Right lung (tissue), 10 donors: ENCODE measurements at places on chromosomes 5 and 9.
A peak's percentile ranks its signal among the peaks of the same experiment; 100 is the strongest.

GRCh38 chr9:21796768-21797167 lies 5.7 kb upstream of the MTAP start:
- no peak for DNase-seq

- DNase-seq, result no peak
These were observed 254.8 kb upstream of the PPP1R2B start for GRCh38 chr5:156595132-156595787.

DNA sequence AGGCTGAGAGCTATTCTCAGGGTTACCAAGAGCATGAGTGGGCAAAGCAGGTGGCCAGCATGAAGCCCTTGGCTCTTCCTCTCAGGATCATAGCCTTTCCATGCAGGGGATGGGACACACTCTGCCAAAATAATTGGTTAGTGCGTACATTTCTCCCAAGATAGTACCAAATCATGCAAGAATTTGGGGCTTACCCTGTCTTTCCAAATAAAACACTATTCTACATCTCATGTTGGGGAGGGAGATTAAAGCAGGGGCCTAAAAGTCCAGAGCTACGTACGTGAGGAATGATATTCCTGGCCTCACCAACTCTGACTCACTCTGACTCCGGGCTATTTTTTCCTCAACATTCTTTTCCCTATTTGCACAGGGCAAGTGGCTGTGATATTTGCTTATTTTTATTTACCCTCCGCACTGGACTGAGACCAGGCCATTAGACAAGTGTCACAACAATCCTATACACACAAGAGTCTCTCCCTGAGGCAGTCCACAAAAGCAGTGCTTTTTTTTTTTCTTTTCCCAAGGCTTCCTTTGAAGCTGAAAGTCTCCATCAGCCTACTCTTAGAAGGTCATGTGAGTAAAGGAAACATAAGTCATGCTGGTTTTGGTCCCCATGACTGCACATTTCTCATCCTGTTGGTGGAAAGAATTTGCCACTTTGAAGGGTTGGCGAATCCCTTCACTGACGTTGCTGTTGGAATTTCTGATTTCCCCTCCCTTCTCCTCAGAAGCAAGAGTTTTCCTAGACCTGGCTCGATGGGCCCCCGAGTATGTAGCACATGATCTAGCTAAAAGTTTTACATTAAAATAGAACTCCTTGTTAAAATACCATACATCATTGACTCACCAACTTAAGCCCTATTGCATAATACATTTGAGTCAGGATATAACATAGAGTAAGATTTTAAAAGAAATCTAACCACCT lies 40.0 kb downstream of the TMEM252 start:
- DNase-seq, result no peak

DNA sequence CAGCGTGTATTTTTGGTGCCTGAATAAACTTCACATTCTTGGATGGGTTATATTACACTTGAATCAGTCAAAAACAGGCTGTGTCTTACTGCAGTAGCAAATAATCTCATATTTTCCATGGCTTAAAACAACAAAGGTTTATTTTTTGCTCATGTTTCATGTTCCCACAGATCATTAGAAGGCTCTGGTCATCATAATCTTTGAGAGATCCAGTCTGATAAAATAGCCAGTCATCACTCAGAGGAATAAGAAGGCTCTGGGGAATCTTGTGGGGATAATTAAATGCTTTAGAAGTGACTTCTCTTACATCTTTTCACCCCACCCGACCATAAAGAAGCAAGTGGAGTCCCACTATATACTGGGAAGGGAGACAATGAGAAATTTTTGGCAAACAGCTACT lies 417.7 kb downstream of the PSAT1 start:
- DNase-seq, result no peak

GRCh38 chr9:81777482-81777881 lies 88.1 kb upstream of the TLE1 start:
- DNase-seq, result no peak

GRCh38 chr9:92947268-92948037 lies at the start of gene FGD3:
FGD3 (plus strand) TSS chr9:92947523; CDS start chr9:92976257, 28,734 bp downstream.
- no peak for DNase-seq

- no peak for DNase-seq
These were observed 478.1 kb upstream of the NMUR2 start for GRCh38 chr5:152883066-152883775.

DNA sequence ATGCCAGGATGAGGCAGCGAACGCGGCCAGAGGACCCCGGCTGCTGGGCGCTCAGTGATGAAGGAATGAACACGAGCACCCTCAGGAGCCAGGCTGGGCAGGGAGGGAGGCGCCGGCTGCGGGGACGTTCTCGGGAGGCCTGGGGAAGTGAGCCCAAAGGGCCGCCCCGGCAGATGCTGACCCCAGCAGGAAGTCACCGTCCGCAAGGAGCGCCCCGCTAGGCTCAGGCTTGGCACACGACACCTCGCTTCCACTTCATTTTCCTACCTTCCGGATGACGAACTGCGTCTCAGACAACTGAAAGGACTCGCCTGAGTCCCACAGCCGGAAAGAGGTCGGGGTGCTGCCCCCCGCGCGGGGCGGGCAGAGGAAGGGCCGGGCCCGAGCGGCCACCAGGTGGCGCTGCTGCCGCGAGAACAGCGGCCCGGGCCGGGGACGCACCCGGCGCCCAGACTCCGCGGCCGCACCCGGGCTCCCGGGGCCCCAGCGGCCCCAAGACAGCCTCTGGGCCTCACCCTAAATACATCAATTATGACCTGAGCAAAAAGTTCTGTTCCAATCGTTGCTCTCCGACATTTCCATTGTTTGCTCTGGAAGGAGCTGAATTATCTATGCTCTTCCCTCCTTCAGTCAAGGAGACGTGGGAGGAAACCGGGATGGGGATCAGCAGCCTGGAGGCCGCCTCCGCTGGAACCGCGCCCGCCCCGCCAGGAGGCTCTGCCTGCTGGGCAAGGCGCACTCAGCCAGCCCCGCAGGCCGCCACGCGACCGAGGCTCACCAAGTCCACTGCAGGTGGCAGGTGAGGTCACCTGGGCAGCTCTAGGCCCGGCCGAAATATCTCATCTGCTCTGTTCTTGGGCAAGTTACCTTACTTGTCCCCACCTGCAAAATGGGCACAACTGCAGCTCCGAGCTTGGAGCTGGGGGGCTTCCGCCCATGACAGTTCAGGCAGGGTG lies 107.0 kb downstream of the ZNF354C start:
- peak; percentile 53 for DNase-seq

DNA sequence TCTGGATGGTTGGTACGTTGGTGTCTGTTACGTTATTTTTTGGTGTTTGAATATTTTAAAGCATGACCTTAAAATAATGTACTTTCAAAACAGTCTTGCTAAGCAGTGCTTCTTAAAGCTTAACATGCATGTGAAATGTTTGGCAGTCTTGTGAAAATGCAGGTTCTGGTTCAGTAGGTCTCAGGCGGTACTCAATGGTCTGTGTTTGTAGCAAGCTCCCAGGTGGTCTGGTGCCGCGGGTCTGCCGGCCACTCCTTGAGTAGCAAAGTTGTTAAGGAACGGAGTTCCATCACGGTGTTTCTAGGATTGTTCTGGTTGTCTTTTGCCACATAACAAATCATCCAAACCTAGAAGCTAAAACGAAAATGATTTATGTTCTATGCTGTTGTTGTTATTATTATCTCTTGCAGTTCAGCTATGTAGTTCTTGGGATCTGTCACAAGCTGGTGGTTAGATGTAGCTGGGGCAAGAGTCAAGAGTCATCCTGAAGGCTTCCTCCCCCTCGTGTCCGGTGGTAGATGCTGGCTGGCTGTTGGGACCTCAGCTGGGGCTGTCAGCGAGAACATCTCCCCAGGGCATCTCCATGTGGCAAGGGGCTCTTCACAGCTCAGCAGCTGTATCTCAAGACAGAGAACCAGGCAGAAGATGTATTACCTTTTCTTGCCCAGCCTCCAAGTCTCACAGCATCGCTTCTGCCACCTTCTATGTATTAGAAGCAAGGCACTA lies 186.8 kb downstream of the PALM2AKAP2 start:
- no peak for DNase-seq

DNA sequence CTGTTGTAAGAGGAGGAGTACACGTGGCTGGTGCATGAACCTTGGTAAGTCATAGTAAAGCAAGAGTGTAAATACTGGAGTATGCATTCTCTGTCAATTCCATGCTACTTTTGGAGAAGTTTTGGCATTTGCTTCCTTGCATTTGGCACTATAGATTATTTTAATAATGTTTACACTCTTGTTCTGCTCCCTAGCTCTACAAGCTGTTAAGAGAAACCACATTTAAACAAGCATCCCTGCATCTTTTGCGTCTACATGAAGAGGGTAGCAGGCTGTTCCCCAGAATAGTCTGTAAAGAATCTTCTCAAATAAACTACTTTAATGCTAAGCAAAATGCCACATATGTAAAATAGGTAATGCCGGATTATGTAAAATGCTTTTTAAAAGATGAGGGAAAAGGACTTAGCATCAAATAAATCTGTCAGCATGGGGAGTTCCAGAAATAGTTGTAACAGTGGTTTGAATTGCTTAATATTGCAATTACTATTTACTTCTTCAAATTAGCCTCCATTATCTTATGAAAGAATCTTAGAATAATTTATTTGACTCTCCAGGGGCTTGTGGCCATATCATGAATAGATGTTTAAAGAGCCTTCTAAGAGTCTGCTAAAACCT lies 2127.3 kb upstream of the WWC1 start:
- DNase-seq, result no peak

GRCh38 chr5:17228821-17229291 lies 11.4 kb downstream of the BASP1 start:
- DNase-seq, result peak; percentile 42

- no peak for DNase-seq
These were observed 92.2 kb downstream of the KLF4 start for GRCh38 chr9:107397076-107398044.

GRCh38 chr9:6152788-6153187 lies 62.8 kb upstream of the IL33 start:
- no peak for DNase-seq

GRCh38 chr5:11588803-11589202 lies 315.4 kb downstream of the CTNND2 start:
- no peak for DNase-seq

GRCh38 chr9:106322706-106323245 lies 540.2 kb upstream of the ZNF462 start:
- DNase-seq, result no peak

- DNase-seq, result no peak
These were observed 8.5 kb downstream of the CAMSAP1 start for GRCh38 chr9:135898634-135899407.

GRCh38 chr5:133552925-133553525 lies 59.3 kb downstream of the FSTL4 start:
- peak; percentile 26 for DNase-seq

- peak; percentile 76 for DNase-seq
These were observed 17.4 kb downstream of the GPX3 start for GRCh38 chr5:151037561-151038411.

DNA sequence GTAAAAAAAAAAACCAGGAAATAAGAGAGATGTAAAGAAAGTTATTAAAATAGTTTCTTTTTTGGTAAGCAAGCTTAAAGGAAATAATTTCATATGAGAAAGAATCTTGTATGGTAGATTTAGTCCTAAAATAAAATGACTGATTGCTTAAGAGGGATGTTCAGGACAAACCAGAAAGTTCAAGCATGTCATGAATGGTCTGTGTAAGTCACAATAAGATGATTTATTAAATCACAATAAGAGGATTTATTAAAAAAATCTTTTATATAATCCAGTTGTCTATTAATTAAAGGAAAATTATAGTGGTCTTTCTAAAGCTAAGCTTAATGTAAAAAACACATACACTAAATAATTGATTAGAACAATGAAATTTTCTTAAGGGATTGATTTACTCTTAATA lies 91.8 kb upstream of the OR13F1 start:
- DNase-seq, result no peak

DNA sequence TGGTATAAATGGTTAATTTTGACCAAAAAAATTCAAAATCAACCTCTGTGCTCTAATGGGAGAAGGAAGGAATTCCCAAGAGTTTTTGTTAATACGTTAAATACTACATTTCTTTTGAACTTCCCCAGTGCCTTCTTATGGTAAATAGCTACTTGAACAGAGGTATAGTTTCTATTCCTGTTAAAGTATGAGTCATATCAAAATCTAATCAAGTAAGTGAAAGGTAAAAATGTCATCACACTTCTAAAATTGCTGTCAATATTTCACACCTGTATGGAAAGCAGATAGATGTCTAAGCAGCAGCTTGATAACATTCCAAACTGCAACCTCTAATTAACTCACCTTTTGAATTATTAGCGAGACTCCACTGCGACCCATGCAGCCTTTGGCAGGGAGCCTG lies 214.1 kb upstream of the MEF2C start:
- DNase-seq, result no peak

DNA sequence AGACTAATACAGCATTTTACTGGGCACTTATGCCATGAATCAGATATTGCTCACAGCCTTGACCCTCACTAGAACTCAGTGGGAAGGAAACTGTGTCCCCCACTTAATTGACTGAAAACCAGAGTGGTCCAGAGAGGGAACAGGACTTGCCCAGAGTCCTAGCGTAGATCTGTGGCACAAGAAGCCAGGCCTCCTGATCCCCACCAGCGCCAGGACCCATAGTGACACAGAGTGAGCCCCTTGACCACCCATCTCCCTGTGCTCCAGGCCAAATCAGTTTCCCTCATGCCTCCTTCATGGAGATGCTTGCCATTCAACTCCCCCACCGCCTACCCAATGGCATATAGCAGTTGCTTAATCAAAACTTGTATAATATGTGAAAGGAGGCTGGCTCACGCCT lies 8.3 kb downstream of the KIF12 start:
- no peak for DNase-seq

- DNase-seq, result no peak
These were observed 314.3 kb downstream of the EBF1 start for GRCh38 chr5:158785397-158785796.

GRCh38 chr9:14932231-14932630 lies 22.0 kb upstream of the FREM1 start:
- DNase-seq, result no peak

- no peak for DNase-seq
These were observed 154.2 kb downstream of the NDUFS4 start for GRCh38 chr5:53714667-53715010.

DNA sequence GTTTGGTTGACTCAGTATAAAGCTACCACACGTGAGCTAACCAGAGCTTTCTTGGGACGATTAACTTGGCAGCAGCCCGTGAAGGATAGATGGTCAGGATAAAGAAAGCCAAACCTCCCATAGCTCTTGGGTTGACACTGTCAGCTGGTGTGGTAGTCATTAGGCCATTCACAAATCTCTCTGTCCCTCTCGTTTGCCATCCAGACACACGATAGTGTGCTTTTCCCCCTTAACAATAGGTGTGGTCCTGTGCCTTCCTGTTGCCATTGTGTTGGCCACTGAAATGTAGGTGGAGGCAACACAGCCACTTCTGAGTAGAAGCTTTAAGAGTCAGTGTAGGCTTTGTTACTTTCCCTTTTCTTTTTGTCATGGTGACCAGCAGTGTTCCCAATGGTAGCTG lies 11.7 kb downstream of the OR13J1 start:
- DNase-seq, result no peak
